ENCODE measurements at places on chromosomes 13 and 19.
A peak's percentile ranks its signal among the peaks of the same experiment; 100 is the strongest.

- DNase-seq: no peak
These were observed 7.3 kb upstream of the SBK3 start for GRCh38 chr19:55552620-55553019.

GRCh38 chr13:38590230-38590629, 96.6 kb upstream of the FREM2 start:
- no peak for DNase-seq

DNA sequence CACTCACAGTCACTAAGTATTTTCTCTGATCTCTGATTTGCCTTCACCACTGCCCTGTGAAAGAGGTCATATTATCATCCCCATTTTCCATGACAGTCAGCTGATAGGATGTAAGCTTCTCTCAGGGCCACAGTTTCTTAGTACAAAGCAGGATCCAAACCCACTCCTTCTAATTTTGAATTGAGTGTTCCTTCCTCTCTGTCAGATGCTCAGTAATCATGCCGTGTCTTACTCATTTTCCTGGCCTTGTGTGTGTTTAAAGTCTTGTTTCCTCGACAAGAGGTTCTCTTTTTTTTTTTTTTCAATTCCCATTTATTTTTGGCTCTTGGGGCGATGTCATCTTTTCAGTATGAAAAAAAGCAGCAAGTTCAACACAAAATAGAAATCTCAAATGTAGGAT, 72.3 kb downstream of the NAA16 start:
- DNase-seq: no peak

DNA sequence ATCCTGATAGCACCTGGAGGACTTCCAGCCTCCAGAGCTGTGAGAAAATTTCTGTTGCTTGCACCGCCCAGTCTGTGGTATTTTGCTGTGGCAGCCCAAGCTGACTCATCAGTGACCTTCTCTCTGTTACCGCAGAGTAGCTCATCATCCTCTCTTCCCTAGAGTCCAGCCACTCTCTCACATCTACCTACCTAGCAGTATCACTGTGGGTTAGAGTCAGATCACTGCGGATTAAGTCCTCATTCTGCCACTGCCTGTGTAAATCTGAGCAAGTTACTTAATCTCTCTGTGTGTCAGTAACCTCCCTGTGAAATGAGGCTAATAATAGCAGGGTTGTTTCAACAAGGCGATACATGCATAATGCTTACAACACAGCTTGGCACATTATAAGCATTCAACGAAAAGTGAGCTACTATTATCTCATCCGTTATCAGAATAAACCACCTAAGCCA, 40.3 kb upstream of the USPL1 start:
- no peak for DNase-seq

DNA sequence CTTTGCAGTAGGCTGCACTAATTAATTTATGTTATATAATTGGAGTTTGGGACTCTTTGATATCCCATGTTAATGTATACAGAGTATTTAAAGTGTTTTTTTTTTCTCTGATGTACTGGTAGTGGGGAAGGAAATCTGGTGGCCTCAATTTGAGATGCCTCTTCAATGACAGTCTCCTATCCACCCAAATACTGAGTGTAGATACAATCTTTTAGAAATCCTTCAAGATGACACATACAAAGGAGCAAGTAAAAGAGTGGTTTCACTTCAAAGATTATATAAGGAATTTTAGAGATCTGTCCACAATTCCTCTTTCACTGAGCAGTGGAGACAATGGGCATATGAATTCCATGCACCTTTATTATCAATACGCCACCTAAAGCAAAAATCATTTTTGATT, 15.1 kb downstream of the NALCN start:
- DNase-seq: no peak

DNA sequence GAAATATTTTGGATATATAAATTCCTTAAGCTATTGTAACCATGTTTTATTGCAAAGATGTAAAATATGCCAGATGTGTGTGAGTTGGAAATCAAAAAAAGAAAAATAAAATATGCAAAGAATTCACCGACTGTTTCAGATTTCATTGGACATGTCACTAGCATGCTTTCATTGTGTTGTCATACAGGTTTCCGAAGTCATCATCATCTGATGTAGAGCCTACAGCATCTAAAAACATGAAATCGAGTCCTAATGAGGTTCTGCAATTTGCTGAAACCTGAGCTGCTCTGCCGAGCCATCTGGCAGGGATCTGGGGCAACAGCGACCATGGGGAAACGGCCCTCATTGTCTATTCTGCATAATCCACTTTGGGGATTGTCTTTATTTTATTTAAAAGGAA, 196.1 kb upstream of the MAB21L1 start:
- no peak for DNase-seq

DNA sequence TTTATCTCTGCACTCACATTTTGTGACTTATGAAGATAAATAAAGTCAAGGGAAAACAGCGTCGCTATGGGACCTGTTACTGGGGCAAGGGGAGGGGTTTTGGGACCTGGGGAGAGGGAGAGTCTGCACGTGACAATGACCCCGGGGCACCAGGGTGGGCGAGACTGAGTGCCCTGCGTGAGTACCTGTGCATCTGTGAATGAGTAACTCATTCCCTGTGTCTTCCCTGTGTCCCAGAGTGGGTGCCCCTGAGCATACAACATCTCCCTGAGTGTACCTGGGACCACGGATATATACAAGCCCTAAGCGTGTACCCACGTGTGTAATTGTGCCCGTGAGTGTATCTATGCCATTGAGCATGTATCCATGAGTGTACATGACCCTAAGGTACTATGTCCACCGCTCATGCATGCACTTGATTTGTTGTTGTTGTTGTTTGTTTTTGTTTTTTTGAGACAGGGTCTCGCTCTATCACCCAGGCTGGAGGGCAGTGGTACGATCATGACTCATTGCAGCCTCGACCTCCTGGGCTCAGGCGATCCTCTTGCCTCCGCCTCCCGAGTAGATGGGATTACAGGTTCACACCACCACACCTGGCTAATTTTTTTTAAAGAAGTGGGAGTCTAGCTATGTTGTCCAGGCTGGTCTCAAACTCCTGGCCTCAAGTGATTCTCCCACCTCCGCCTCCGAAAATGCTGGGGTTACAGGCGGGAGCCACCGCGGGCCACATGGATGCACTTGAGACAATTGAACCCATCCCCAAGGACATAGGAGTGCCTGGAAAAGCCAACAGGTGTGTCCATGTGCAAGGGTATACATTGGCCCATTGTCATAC, 645 bp upstream of the TRAPPC5 start:
- no peak for DNase-seq

GRCh38 chr13:90709319-90709718, 638.2 kb upstream of the MIR17HG start:
- DNase-seq: no peak

DNA sequence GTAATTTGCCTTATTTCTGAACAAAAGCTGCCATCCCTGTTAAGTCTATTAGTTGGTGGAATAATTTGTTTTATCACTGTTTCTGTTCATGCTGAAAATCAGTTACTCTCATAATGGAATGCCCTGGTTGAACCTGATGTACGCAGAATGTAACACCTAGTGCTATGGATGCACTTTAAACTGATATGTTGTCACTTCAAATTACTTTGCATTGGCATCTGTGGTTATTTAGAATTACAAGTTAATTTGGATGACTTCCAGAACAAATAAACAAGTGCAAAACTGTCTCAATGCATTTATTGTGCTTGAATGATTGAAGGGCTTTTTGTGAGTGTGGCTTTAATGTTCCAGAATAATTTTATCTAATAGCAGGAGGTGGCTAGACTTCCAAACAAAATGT, 368.2 kb upstream of the SLITRK5 start:
- DNase-seq: no peak

DNA sequence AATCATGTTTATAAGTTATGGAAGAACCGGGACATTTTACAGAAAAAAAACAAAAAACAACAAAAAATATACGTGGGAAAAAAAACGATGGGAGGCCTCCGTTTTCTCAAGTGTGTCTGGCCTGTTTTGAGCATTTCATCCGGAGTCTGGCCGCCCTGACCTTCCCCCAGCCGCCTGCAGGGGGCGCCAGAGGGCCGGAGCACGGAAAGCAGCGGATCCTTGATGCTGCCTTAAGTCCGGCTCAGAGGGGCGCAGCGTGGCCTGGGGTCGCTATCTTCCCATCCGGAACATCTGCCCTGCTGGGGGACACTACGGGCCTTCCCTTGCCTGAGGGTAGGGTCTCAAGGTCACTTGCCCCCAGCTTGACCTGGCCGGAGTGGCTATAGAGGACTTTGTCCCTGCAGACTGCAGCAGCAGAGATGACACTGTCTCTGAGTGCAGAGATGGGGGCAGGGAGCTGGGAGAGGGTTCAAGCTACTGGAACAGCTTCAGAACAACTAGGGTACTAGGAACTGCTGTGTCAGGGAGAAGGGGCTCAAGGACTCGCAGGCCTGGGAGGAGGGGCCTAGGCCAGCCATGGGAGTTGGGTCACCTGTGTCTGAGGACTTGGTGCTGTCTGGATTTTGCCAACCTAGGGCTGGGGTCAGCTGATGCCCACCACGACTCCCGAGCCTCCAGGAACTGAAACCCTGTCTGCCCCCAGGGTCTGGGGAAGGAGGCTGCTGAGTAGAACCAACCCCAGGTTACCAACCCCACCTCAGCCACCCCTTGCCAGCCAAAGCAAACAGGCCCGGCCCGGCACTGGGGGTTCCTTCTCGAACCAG, 1.8 kb upstream of the APOE start:
- DNase-seq: no peak

GRCh38 chr19:7187605-7188339, 106.4 kb downstream of the INSR start:
- no peak for DNase-seq

GRCh38 chr19:54448040-54448773, 792 bp upstream of the LENG8 start:
- DNase-seq: peak; percentile 58

DNA sequence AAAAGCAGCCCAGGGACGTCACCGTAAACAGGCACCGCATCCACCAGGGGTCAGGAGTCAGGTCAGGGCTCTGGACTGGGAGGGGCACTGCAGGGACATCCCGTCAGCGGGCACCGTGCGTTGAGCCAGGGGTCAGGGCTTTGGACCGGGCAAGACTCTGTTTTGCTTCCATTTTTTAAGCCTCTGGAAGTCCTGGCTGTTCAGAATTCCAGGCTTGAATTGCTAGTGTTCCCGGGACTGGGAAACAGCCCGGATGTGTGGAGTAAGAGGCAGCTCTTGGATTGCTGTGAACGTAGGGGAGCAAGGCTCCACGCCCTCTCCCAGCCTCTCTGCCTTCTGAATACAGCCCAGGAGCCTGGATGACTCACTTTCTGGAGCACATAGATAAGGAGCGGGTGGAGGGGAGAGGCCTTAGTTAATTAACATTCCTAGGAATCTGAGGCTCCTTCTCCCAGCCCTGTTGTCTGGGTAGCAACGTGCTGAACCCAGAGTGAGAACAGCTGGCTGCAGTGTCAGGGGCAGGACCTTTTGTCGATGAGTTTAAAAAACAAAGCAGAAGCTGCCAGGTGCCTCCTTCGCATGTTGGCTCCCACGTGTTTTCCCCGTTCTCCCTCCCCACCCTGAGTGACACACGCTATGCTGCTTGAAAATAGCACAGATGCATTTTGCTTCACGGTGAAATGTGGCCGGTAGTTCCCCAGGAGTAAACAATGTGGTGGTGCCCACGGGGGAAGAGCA, 21.9 kb downstream of the ATP11A start:
- DNase-seq: peak; percentile 50

- DNase-seq: peak; percentile 79
These were observed 773.2 kb upstream of the SLC10A2 start for GRCh38 chr13:103839460-103839859.

GRCh38 chr13:110262508-110263291, 44.3 kb downstream of the COL4A1 start:
- DNase-seq: no peak

- DNase-seq: no peak
These were observed 10.0 kb downstream of the ARHGAP45 start for GRCh38 chr19:1076951-1077350.

- DNase-seq: no peak
These were observed 11.9 kb downstream of the SUGP1 start for GRCh38 chr19:19308373-19308772.

DNA sequence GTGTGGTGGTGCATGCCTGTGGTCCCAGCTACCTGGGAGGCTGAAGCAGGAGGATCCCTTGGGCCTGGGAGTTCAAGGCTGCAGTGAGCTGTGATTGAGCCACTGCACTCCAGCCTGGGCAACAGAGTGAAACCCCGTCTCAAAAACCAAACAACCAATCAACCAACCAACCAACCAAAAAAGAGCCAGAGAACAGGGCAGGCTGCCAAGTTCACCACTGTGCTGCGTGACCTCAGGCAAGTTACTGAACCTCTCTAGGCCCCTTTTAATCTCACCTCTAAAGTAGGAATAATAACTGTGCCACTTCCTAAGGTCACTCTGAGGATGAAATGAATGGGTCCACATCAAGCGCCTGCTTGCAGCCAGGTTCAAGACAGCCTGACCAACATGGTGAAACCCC, 16.9 kb downstream of the TJP3 start:
- no peak for DNase-seq
